Stimulated activated CD4-positive, alpha-beta T cell treated with anti-CD3 and anti-CD28 coated beads, Interleukin-1b, Interleukin-23, amount 100 ng/mL, for 1 hour (primary cell): ENCODE measurements at places on chromosomes 11 and 22.

- DNase-seq, result no peak
These were observed 3.4 kb downstream of the HPX start for GRCh38 chr11:6437423-6437822.

GRCh38 chr11:119807841-119808240, 78.8 kb upstream of the NECTIN1 start:
- DNase-seq, result no peak

DNA sequence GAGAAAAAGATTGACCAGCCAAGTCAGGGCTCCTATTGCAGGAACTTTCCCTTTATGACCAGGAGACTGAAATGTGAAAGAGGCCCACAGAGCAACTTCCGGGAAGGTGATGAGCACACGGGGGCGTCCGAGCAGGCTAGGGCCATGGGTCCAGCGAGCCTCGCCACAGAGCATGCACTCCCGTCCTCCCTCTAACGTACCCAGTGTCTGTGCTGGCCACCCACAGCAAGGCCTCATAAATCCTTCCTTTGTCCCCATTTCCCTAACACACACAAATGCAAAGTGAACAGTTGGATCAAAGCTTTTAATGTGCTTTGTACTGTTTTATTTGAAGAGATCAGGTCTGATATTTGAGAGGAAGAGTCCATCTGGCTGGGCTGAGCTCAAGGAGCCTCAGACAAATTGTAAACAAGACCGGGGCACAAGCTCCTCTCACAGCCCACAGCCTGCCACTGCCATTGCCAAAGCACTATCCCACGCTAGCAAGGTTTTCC, 44.3 kb downstream of the BLID start:
- no peak for DNase-seq

- DNase-seq, result no peak
These were observed 855.4 kb upstream of the CHORDC1 start for GRCh38 chr11:91078221-91078620.

DNA sequence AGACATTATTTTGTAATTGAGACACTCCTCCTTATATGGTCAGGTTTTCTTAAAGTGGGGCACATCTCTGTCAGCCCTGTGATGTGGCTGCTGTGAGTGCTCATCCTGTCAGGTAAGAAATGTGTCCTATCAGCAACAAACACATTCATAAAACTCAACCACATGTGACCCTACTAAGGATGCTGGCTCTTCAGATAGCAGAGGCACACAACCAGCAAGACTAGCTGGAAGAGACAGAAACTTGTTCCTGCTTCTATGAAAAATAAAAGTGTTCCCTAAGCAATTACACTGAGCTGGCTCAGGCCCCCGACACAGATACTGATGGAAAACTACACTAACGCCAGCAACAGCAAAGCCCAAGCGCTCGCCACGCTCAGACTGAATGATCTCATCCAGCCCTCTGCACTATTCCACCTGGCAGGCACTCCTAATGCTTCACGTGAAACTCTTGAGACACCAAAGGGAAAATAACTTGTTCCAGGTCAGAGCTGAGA, 49.8 kb upstream of the CYP2D6 start:
- DNase-seq, result no peak

- DNase-seq, result no peak
These were observed 54.5 kb downstream of the PACS1 start for GRCh38 chr11:66124564-66124963.

GRCh38 chr11:89175796-89176195, 1.9 kb upstream of the TYR start:
- DNase-seq, result no peak

- DNase-seq, result no peak
These were observed 7.0 kb downstream of the MAP3K11 start for GRCh38 chr11:65606876-65607613.

- DNase-seq, result no peak
These were observed 10.0 kb upstream of the TMA7B start for GRCh38 chr22:39949964-39950737.

DNA sequence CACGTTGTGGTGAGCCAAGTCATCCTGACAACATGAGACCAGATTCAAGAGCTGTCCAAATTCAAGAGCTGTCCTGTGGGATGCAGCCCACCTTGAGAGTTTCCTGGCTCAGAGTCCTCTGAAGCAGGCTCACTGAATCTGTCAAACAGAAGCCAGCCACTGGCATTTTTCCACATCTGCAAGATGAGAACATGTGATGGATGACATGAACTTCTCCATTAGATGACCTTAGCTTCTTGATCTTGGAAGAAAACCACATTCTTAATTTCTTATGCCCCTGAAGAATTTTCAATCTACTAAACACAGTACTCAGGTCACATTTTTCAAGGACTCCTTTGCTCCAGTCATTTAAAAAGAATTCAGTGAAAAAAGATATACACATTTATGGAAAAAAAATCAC, 291.0 kb downstream of the GUCY1A2 start:
- DNase-seq, result no peak

GRCh38 chr11:18393581-18394274, 635 bp upstream of the LDHA start:
- no peak for DNase-seq

GRCh38 chr11:24828938-24829605, 332.2 kb downstream of the LUZP2 start:
- DNase-seq, result no peak

GRCh38 chr11:65736810-65737209, 16.2 kb upstream of the RNASEH2C start:
- DNase-seq, result no peak
